ENCODE measurements at places on chromosomes 3 and 15. TPM values are rescaled to one million over a fixed set of nuclear protein-coding genes. Genes with fewer than 3 reads are reported as not detected.

The MRPL47 gene
- total RNA-seq = 47.2 TPM

The FBXO40 gene
- not detected for total RNA-seq

- no peak for DNase-seq
Measured at GRCh38 chr3:45844616-45845015, 2.7 kb upstream of the LZTFL1 start.

DNA sequence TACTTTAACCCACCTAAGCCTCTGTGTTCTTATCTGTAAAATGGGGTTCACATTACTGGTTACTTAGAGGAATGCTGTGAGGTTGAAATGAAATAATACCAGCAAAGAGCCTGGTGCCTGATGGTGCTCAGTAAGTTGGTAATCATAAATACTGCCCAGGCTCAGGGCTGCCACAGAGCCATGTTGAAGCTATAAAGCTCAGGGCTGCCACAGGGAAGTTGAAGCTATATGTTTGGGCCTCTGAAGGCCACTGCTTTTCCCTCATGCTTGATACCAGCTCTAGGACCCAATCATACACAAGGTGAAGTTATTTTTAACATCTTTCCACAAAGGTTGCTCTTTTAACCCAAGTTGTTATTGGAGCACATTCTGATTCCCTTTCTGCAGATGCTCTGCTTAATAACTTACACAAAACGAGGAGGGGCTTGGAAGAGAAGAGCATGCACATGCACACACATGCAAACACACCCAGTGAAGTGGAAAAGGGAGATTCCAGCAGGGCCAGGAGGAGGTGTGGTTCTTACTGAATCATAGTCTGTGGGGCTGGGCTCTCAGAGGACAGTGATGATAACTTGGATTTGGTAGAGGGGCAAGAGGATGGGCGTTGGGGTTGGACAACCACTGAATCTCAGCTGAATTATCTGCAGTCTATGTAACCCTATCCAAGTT lies 17.4 kb downstream of the PARP14 start:
- DNase-seq = no peak

DNA sequence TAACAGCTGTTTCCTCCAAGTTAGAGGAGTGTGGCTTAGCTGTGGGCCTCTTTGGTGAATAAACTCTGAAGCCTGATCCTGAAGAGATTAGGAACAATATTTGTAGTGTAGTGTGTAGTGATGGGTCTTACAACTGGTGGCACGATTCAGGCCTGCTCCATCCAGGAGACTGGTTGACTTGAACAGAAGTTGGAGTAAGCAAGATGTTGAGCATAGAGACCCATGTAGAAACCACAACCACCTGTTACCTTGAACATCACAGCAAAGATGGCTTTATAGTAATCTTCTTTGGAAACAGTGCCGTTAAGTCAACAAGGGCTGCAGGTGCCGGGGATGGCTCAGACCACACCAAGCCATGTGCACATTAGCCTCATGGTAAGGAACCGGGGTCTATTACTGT lies 74.2 kb upstream of the RASGRP1 start:
- DNase-seq = no peak

DNA sequence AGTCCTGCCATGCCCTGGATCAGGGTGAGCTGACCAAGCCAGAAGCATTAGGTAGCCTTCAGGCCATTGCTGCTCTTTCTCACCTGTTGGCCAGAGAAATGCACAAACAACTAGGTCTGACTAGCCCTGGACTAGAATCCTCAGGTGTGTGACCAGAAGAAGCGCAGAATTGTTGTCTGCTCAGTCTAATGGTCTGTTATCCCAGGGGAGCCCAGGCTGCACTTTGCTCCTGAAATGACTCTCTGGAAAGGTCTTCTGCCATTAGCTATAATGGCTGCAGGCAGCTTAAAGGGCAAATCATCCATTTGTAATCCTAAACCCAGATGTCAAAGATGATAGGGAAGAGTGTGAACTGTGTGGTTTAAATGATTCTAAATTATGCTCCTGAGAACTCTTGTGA lies 246.1 kb downstream of the NFKBIZ start:
- no peak for DNase-seq

DNA sequence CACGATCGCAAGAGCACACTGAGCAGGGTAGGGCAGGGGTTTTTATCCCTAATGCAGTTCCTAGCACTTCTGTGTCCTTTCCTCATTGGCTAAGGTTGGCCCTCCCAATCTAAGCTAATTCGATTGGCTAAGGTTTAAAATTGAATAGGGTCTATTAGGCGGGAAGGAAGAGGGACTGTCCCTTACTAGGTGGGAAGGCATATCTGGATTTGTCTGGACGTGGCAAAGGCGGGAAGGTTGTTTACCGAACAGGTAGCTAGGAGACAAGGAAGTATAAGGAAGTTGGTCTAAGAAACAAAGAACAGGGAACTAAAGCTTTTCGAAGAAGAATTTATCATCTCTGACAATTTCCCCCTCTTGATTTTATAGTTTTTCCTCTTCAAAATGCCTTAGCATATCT lies 24.8 kb upstream of the ATG7 start:
- DNase-seq = no peak
